ENCODE measurements at places on chromosomes 16 and 17. TPM values are rescaled to one million over a fixed set of nuclear protein-coding genes. Genes with fewer than 3 reads are reported as not detected.

- H3K36me3 ChIP-seq, result no peaks in the 10 kb centered on the region
- no peaks in the 10 kb centered on the region for H3K27me3 ChIP-seq
- H3K4me1 ChIP-seq, result no peaks in the 10 kb centered on the region
- no peak for DNase-seq
- no peak overlapping the region for H3K4me3 ChIP-seq
- no peak overlapping the region for H3K27ac ChIP-seq
Observed at GRCh38 chr16:48008011-48008525, 147.7 kb downstream of the ABCC12 start.

GRCh38 chr16:64809876-64810629 lies 311.8 kb downstream of the CDH11 start:
- H3K4me3 ChIP-seq, result no peak overlapping the region
- no peak overlapping the region for H3K27ac ChIP-seq
- DNase-seq, result no peak
- H3K4me1 ChIP-seq, result no peaks in the 10 kb centered on the region
- no peaks in the 10 kb centered on the region for H3K27me3 ChIP-seq

- peaks cover 7% of the 10 kb centered on the region for H3K4me1 ChIP-seq
- H3K27ac ChIP-seq, result peak overlapping the region; percentile 88
- no peak for DNase-seq
- H3K4me3 ChIP-seq, result peak overlapping the region; percentile 86
- peaks cover 9% of the 10 kb centered on the region for H3K36me3 ChIP-seq
- H3K27me3 ChIP-seq, result no peaks in the 10 kb centered on the region
Observed at GRCh38 chr17:35577830-35578196, 558 bp downstream of the PEX12 start.

- no peak overlapping the region for H3K27ac ChIP-seq
- peaks cover 34% of the 10 kb centered on the region for H3K4me1 ChIP-seq
- H3K27me3 ChIP-seq, result peaks cover 37% of the 10 kb centered on the region
Observed at GRCh38 chr17:7292194-7292593, 2.2 kb downstream of the YBX2 start.

DNA sequence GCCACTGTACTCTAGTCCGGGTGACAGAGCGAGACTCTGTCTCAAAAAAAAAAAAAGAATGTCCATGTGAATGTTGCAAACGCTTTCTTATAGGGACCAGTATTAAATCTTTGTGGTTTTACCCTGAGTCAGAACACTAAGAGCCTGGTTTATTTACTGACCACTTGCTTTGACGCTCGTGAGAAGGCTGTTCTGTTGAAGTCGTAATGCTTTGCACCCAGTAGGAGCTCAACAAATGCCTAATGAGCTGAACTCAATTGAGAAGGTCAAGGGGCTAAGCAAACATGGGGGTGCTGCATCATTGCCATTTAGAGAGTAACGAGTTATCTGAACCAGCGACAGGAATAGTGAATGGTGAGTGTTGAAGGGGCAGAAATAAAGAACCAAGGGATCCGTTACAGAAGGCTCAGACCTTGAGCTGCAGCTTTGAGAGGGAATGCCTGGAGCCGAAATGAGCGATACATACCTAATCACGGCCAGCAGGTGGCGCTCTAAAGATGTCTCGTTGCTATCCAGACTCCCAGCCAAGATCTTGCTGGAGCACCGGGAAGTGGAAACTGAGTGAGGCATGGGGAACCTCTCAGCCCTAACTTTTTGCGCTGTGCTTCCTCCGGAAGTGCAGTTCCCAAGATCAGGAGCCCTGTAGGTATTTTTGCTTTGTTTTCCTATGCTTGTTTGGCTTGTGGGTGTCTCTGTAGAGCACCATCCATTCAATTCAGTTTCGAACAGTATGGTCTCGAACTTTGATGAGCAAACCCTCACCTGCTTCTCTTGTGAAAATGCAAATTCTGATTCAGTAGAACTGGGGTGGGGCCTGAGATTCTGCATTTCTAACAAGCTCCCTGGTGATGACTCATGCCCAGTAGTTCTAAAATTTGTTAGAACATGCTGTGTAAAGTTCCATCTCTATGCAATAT lies 12.6 kb upstream of the RNF222 start:
- H3K27me3 ChIP-seq, result no peaks in the 10 kb centered on the region
- H3K36me3 ChIP-seq, result no peaks in the 10 kb centered on the region
- H3K4me3 ChIP-seq, result no peak overlapping the region

DNA sequence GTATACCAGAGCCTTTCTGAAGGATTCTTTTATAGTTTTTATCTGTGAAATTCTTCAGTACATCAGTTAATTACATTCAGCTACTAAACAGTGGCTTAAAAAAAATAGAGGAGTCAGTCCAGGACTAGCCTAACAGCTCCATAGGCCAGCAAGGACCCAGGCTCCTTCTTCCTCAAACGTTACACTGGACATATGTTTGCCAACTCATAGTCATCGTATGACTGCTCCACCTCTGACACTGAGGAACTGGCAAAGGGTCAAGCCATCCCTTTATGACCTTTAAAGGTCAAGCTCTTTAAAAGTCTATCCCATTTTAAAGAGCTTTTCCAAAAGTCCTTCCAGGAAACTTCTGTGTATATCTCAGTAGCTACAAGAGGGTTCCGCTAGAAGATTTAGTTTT lies 36.6 kb downstream of the PHLPP2 start:
- H3K4me3 ChIP-seq, result no peak overlapping the region
- no peaks in the 10 kb centered on the region for H3K27me3 ChIP-seq
- H3K36me3 ChIP-seq, result peaks cover 43% of the 10 kb centered on the region
- no peak overlapping the region for H3K27ac ChIP-seq
- no peaks in the 10 kb centered on the region for H3K4me1 ChIP-seq

DNA sequence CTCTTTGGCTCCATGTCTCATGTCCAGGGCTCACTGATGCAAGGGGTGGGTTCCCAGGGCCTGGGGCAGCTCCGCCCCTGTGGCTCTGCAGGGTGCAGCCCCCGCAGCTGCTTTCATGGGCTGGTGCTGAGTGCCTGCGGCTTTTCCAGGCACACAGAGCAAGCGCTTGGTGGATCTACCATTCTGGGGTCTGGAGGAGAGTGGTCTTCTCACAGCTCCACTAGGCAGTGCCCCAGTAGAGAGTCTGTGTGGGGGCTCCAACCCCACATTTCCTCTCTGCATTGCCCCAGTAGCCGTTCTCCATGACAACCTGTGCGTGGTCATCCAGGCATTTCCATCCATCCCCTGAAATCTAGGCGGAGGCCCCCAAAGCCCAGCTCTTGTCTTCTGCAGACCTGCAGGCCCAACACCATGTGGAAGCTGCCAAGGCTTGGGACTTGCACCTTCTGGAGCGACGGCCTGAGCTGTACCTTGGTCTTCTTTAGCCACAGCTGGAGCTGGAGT lies 5.2 kb downstream of the IL32 start:
- peaks cover 4% of the 10 kb centered on the region for H3K36me3 ChIP-seq
- H3K27me3 ChIP-seq, result no peaks in the 10 kb centered on the region
- DNase-seq, result no peak
- no peak overlapping the region for H3K27ac ChIP-seq
- H3K4me1 ChIP-seq, result peaks cover 12% of the 10 kb centered on the region

GRCh38 chr17:13542636-13543035 lies 59.1 kb downstream of the HS3ST3A1 start:
- DNase-seq, result no peak
- no peaks in the 10 kb centered on the region for H3K4me1 ChIP-seq
- H3K4me3 ChIP-seq, result no peak overlapping the region
- no peaks in the 10 kb centered on the region for H3K36me3 ChIP-seq

- H3K4me1 ChIP-seq, result no peaks in the 10 kb centered on the region
- DNase-seq, result no peak
- H3K4me3 ChIP-seq, result no peak overlapping the region
- H3K27me3 ChIP-seq, result no peaks in the 10 kb centered on the region
- no peak overlapping the region for H3K27ac ChIP-seq
Observed at GRCh38 chr16:49542391-49542891, 168.8 kb downstream of the C16orf78 start.

DNA sequence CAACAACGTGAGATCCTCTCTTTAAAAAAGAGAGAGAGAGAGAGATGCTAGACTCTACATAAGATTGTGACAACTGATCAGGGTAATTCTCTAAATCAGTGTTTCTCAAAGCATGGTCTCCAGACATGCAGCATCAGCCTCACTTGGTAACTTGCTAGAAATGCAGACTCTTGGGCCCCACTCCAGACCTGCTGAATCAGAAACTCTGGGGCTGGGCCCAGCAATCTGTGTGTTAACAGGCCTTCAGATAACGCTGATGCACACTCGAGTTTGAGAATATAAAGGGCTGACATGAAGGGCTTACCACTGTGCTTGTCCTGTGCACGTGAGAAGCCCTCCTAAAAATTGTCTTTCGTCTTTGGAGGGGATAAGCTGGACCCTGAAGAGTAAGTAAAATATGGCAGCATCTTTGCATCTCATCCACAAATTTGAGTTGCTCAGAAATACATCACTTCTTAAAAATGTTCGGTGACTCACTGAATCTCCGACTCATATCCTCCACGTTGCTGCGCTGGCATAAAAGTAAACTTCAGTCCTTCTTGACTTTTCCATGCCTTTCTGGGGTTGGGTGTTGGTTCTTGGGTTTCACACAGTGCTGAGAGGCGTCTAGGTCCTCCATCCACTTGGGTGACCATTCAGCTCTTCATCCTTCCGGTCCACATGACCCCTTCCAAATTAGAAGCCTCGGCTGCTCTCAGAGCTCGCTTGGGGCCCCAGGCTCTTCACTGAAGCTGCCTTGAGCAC lies 26.1 kb upstream of the KDM8 start:
- H3K4me3 ChIP-seq, result no peak overlapping the region
- DNase-seq, result no peak
- peaks cover 5% of the 10 kb centered on the region for H3K4me1 ChIP-seq
- no peak overlapping the region for H3K27ac ChIP-seq

SOX8 gene
- polyA plus RNA-seq, result 3.7 TPM

MT4 gene
- not detected for polyA plus RNA-seq

GSG1L gene
- polyA plus RNA-seq, result 1.2 TPM

CHST4 gene
- polyA plus RNA-seq, result 0.12 TPM

CLEC10A gene
- polyA plus RNA-seq, result 9.7 TPM

TNFRSF17 gene
- polyA plus RNA-seq, result not detected
